ENCODE measurements at places on chromosomes 5 and 9. TPM values are rescaled to one million over a fixed set of nuclear protein-coding genes. Genes with fewer than 3 reads are reported as not detected.

- DNase-seq = no peak
These were observed 313.3 kb downstream of the ZNF608 start for GRCh38 chr5:124433170-124433569.

FIBCD1 gene
- 1.2 TPM for total RNA-seq

CBY3 gene
- total RNA-seq = not detected

PCDHA9 gene
- total RNA-seq = not detected

DMRT3 gene
- total RNA-seq = not detected

DNA sequence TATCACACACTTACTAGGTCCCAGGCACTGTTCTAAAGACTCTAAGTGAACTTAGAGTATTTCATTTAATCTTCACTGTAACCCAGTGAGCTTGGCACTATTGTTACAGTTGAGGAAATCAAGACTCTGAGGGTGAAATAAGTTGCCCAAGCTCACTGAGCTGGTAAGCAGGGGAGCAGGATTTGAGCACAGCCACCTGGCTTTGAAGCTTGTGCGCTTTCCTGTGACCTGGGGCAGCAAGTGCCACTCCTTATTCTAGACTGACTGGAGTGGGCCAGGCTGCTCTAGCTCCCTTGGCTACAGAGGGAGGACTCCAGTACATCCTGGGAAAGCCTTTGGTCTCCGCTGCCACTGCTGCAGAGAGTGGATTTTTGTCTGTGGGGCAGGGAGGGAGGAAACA is 50.0 kb downstream of the RGS3 start:
- no peak for DNase-seq

- peak; percentile 27 for DNase-seq
These were observed 8.6 kb downstream of the KLHL9 start for GRCh38 chr9:21326526-21327139.

SKP2 gene
- total RNA-seq = 98.7 TPM

- DNase-seq = peak; percentile 94
These were observed 257.9 kb upstream of the ANKRD55 start for GRCh38 chr5:56490971-56491468.

GRCh38 chr9:130183133-130183762 is 11.0 kb downstream of the NCS1 start:
- DNase-seq = peak; percentile 51

DNA sequence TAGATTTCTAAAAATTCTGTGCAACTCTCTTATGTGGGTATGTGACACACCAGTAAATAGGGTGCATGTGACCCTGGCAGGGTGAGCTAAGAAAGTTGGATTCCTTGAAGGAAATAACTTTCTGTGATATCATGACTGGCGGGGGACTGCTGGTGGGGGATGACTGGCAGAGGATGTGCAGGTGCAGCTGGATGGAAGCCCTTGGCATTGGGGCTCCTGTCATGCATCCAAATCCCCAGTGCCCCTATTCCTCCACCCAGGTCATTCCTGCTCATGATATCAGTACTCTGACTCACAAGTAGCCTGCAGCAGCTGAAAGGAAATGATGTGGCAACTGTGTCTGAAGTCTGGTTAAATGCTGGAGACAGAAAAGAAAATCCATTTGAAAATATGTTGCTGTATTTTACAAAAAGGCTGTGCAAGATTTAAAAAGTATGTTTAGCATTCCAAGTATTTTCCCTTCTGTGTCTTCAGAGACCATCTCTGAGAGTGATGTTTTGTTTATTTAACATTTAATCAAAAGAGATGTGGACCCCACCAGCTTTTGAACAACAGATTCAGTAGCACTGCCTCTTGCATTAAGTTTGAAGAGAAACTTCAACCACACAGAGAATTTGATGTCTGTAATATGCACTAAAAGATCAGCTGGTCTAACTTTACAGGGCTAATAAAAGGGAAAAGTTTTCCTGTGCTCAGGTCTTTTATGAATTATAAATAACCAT is 17.9 kb upstream of the ZSWIM6 start:
- peak; percentile 89 for DNase-seq

- DNase-seq = no peak
These were observed 56.9 kb upstream of the BARHL1 start for GRCh38 chr9:132525308-132526023.

- no peak for DNase-seq
These were observed 137.5 kb downstream of the ARHGEF28 start for GRCh38 chr5:73763300-73764032.

DNA sequence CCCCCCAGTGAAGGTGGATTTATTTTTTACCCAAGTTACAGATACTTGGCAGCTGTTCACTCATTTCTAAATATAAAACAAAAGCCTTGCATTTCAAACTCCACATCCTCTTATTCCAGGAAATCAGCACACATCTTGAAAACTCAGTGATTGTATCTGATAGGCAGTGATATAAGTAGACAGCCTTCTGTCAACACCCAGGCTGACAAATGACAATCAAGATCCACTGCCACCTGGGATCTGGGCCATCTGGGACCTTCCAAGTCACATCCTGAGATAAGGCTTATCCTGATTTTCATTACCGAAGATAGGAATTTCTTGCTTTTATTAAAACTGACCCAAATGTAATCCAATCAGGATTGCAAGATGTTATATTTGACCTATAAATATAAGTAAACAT is 201.3 kb upstream of the PUM3 start:
- DNase-seq = no peak

MTAP gene
- total RNA-seq = 64.3 TPM

DNA sequence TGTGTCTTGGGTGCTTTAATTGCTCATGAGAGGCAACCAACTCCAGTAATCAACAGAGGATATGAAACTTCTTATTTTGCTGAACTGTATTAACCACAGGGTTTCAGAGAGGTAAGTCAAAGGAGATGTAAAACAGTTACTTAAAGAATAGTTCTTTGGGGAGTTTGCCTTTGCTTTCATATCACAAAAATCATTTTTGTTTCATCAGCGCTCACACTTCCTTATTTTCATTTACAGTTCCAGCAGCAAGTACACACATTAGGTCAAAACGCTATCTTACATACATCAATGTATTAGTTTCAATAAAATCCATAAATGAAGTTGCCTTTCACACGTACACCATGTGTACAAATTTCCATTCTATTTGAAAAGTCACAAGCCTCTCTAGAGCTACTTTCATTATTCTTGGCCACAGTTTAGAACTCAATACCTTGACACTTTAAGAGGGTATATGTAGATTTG is 50.1 kb downstream of the ST8SIA4 start:
- no peak for DNase-seq

DNA sequence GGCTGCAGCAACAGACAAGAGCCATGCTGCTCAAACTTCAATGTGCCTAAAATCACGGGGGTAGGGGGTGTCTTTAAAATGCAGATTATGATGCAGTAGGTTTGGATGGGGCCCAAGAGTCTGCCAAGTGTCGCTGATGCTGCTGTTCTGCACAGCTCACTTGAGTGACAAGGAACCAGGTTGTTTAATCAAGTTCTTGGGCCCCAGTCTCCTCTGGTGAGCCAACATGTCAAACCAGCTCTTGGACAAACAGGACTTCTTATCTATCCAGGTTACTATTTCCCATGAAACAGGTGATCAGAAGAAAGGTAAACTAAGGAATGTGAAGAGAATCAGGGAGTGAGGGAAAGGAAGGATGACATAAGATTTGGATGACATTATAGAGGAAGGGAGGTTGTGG is 78.0 kb downstream of the APBA1 start:
- no peak for DNase-seq

SPATA31C1 gene
- total RNA-seq = not detected

CD72 gene
- 0.20 TPM for total RNA-seq

DNA sequence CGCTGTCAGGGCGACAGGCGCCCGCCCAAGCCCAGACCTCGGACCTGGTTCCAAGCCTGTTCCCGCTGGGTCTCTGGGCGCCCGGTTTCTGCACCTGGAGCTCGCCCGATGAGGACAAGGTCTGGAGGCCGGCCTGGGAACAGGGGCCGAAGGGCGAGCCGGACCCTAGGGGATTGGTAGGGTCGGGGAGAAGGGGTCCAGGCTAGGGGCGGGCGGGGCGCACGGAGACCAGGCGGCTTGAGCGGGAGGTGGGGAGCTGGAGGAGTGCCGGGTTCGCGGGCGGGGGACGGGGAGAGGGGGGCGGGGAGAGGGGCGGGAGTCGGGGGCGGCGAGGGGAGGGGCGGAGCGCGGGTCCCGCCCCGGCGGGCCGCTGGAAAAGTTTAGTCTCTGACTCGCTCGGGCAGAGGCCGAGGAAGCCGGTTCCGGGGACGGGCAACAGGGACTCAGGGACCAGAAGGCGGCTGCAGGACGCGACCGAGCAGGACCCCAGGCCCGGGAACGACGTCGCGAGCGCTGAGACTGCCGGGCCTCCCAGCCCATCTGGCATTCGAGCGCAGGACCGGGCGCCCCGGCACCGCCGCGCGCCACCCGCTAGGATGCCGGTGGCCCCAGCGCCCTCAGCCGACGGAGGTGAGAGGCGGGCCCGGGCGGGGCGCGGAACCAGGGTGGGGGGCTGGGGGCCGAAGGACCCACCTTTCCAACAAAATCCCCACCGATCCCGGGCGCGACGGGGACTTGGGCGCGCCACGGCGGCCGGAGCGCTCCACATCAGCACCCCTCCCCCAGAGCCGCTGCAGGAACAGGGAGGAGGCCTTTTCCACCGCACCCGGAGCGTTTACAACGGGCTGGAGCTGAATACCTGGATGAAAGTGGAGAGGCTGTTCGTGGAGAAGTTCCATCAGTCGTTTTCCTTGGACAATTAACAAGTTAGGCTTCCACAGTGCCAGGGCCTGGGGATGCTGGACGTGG is at the start of gene S1PR3:
Gene S1PR3 (plus strand): TSS at position 403 of the 969 bp plus-strand sequence. CDS start 9,733 bp downstream, outside the sequence.
- no peak for DNase-seq

SLC36A2 gene
- total RNA-seq = not detected

- no peak for DNase-seq
These were observed 53.9 kb downstream of the OSTF1 start for GRCh38 chr9:75142202-75142601.

- DNase-seq = no peak
These were observed 142.6 kb upstream of the ST8SIA4 start for GRCh38 chr5:101045689-101046088.

- no peak for DNase-seq
These were observed 1.6 kb downstream of the CARD19 start for GRCh38 chr9:93097511-93098201.

- DNase-seq = no peak
These were observed 203.6 kb downstream of the SPATA31D1 start for GRCh38 chr9:82192211-82192610.

DNA sequence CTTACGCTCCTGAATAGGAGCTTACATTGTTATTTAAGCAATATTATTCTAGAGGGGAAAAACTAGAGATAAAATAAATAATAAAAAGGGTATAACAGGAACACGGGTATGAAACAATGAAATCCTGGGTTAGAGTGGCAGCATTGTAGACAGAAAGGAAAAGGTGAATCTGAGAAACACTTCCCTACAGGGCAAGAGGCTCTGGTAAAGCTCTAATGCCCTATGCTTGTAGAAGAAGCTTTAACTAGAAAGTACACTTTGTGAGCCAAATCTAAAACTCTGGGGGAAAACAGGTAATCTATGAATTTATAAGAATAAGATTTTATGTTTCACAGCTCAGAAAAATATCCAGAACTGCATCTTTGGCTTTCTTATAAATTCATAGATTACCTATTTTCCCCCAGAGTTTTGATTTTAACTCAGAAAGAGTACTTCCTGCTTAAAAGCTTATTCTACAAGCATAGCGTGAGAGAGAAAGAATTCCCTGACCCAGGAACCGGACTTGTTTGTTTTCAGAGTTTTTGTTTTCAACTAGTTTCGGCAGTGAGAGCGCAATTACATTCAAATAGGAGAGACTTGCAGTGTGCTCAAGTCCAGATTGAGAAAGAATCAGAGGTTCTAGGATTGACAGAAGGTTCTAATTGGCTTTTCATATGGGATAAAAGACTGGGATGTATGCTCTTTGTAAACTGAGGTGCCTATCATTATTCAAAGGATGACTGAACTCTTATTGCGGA is 651.0 kb upstream of the RORB start:
- DNase-seq = no peak

GOLGA1 gene
- total RNA-seq = 9.7 TPM

- DNase-seq = no peak
These were observed 99.0 kb downstream of the RALGPS1 start for GRCh38 chr9:127013597-127013996.

FOCAD gene
- total RNA-seq = 27.5 TPM

SETD9 gene
- 5.5 TPM for total RNA-seq

GRCh38 chr5:177374211-177374610 is 10.0 kb upstream of the SLC34A1 start:
- DNase-seq = peak; percentile 58

DNA sequence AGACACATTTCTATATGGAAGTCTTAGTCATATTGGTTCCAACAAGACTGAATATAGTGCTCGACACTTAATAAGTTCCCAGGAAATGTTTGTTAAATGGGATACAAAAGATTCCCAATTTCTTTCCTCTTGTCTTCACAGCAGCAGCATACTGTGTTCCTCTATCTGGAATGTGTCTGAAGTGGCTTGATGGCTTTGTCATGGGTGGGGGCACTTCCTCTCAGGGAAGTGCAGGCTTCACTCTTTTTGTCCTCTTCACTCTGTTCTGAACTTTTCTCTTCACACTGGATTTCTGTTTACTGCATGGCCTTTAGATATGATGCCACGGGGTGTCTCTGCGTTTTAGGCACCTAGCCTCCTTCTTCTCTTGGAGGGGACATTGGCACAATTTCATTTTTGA is 127.7 kb upstream of the C9orf72 start:
- DNase-seq = no peak

CAAP1 gene
- total RNA-seq = 13.5 TPM

- DNase-seq = no peak
These were observed at the start of gene ASS1 for GRCh38 chr9:130444565-130445221. TSS of gene ASS1 (plus strand) at chr9:130444961. CDS start at chr9:130452229, 7,268 bp downstream.

GRCh38 chr9:76637416-76637815 is 126.8 kb upstream of the PCA3 start:
- peak; percentile 25 for DNase-seq

SHB gene
- 19.0 TPM for total RNA-seq

- DNase-seq = peak; percentile 19
These were observed 293.0 kb downstream of the ATPSCKMT start for GRCh38 chr5:9956725-9957124.

GRCh38 chr5:67377631-67378030 is 181.0 kb upstream of the CD180 start:
- DNase-seq = no peak

GRCh38 chr5:89299998-89300397 is 417.0 kb upstream of the MEF2C start:
- DNase-seq = peak; percentile 37

LEAP2 gene
- 0.71 TPM for total RNA-seq

TMEM8B gene
- total RNA-seq = 1.6 TPM

SPINK5 gene
- 0.75 TPM for total RNA-seq

DNA sequence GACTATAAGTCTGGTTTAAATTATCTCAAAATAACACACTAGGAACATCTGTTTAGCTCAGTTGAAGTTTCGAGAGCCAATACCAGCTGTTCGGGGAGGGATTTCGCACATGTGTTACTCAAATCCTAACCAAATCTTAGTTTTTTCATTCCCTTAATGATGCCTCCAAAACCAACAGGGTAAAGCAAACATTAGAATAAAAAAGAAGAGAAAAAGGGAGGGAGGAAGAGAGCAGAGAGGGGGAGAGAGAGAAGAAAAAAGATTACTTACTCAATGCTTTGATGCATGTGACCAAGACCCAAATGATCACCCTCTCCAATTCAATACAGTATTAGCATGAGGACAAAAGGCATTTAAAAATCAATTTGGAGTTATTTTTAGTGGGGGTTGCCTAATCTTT is 86.0 kb upstream of the NR5A1 start:
- no peak for DNase-seq
